Naive thymus-derived CD4-positive, alpha-beta T cell (primary cell): ENCODE measurements at places on chromosomes 3 and 15. TPM values are rescaled to one million over a fixed set of nuclear protein-coding genes. Genes with fewer than 3 reads are reported as not detected.

IMPG2 gene
- not detected for polyA plus RNA-seq

SIDT1 gene
- polyA plus RNA-seq: 33.3 TPM

MELTF gene
- not detected for polyA plus RNA-seq

ISG20 gene
- 344 TPM for polyA plus RNA-seq

TGM4 gene
- not detected for polyA plus RNA-seq

FEZF2 gene
- not detected for polyA plus RNA-seq

TMCO5A gene
- not detected for polyA plus RNA-seq

ALS2CL gene
- polyA plus RNA-seq: 12.6 TPM

ACTRT3 gene
- polyA plus RNA-seq: 0.32 TPM

FURIN gene
- 4.0 TPM for polyA plus RNA-seq

ABI3BP gene
- polyA plus RNA-seq: not detected

CORO2B gene
- polyA plus RNA-seq: not detected

CHRFAM7A gene
- polyA plus RNA-seq: not detected

TBC1D21 gene
- polyA plus RNA-seq: not detected

FES gene
- polyA plus RNA-seq: not detected

PTX3 gene
- polyA plus RNA-seq: not detected

PIGB gene
- 21.0 TPM for polyA plus RNA-seq

RTP4 gene
- polyA plus RNA-seq: 13.3 TPM

NTRK3 gene
- polyA plus RNA-seq: not detected
